ENCODE measurements at places on chromosomes 5 and 9.

DNA sequence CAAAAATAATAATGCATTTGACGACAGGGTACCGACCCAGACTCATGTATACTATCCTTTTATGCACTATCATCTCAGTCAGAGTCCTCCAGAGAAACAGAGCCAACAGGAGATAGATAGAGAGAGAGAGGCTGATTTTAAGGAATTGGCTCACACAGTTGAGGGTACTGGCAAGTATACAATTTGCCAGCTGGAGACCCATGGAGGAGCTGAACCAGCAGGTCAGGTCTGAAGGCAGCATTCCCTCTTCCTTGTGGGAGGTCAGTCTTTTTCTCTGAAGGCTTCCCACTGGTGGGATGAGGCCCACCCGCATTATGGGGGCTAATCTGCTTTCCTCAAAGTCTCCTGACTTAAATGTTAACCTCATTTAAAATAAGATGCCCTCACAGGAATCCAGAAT lies 17.3 kb upstream of the MED10 start:
- DNase-seq: no peak

DNA sequence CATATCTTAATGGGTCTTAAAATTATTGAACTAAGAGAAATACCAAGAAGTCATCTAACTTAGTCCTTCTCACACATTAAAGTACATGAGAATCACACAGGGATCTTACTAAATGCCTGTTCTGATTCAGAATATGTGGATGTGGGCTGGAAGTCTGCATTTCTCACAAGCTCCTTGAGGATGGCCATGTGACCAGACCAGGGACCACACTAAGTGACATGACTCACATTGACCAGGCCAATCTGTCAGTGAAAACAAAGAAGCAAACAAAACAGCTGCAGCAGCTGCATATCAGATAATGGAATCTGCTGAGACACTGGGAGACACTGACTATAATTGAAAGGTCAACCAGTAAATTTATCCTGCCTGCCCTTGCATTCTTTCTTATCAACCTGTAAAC lies 110.5 kb downstream of the ADAMTS12 start:
- no peak for DNase-seq

DNA sequence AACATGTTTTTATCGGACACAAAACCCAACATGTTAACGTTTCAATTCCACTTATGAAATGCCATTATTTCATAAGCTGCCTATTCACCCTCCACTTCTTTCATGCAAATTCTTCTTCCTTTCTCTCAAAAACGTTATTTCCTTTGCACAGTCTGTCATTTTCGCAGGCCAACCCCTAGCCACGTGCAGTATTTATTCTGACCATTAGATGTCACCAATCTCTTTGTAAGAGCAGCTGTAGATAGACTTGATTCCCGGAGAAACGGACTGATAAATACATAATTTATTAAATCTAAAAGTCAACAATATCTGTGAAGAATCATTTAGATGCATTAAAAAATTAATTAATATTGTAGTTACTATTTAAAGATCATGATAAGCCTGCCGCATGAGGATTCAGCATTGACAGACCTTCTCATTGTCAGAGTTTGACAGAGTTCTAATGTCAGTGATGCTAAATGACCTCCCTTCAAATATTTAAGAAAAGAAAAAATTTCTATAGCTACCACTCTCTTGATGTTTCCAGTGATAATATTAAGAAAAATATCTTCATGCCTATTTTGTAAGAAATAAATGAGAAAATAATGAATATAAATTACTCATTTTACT lies 933.6 kb downstream of the CDH12 start:
- peak; percentile 8 for DNase-seq

- DNase-seq: no peak
Observed at GRCh38 chr9:97480174-97480573, 21.3 kb upstream of the TMOD1 start.

- DNase-seq: no peak
Observed at GRCh38 chr5:176743136-176743861, 67.1 kb upstream of the UNC5A start.

Measured in fibroblast of skin of left biceps (primary cell).